ENCODE measurements at places on chromosomes 2 and 18. TPM values are rescaled to one million over a fixed set of nuclear protein-coding genes. Genes with fewer than 3 reads are reported as not detected.
A peak's percentile ranks its signal among the peaks of the same experiment; 100 is the strongest.

The RRM2 gene
- total RNA-seq, result 79.0 TPM

The CENPA gene
- total RNA-seq, result 25.6 TPM

The VWA3B gene
- 3.2 TPM for total RNA-seq

- no peak for DNase-seq
Observed at GRCh38 chr2:159987181-159987580, 75.2 kb downstream of the PLA2R1 start.

- no peak for DNase-seq
Observed at GRCh38 chr18:50836521-50836957, 16.7 kb upstream of the MRO start.

DNA sequence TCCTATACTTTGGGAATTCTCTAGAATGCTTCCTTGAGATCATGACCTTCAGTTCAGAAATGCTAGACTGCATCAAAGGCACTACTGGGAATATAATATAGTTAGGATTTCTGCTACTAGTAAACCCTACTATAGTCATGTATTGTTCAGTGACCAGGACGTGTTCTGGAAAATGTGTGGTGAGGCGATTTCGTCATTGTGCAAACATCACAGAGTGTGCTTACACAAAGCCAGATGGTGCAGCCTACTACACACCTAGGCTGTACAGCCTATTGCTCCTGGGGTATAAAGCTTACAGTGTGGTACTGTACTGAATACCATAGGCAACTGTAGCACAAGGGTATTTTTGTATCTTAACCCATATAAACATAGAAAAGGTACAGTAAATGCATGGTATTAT lies 13.0 kb downstream of the CXCR4 start:
- no peak for DNase-seq

The TWIST2 gene
- 1.2 TPM for total RNA-seq

The DTYMK gene
- 44.4 TPM for total RNA-seq

The ALPP gene
- total RNA-seq, result 0.09 TPM

The LRRC30 gene
- 0.14 TPM for total RNA-seq

GRCh38 chr2:190357600-190357999 lies 14.2 kb downstream of the INPP1 start:
- no peak for DNase-seq

DNA sequence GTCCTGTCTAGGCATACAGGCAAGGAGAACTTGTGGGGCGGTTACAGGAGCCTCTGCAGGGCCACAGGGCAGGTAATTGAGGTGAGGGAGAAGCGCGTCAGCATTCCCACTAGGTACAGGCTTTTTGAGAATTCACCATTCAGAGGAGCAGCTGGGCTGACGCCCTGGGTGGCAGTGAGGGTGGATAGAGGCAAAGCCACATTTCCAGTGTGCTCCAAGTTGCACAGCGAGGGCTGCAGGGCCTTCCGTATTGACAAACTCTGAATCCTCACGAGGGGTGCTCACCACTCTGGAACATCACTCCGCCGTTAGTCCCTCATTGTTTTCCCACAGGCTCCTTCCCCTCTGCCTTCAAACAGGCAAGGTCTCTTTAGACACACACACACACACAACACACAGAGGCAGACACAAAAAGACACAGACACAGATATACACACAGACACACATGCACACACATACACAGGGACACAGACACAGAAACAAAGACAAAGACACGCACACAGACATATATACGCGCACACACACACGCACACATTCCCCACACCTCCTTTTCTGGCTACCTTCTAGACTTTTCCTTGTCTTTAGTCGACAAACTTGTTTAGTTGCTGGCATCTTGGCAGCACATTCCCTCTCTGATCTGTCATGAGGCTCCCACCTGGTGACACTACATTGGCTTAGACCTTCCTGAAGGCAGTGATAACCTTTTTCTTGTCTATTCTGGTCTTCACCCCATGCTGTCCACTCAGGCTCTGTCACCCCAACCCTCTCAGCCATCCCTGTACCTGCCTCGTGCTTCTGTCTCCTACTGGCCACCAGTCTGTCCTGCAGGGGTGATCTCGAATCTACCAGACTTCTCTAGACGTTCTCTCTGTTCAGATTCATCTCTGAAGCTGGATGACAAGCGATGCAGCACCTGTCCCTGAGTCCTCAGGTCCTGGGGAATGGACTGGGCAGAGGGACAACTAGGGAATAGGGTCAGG lies 136.8 kb downstream of the ALPK2 start:
- no peak for DNase-seq

DNA sequence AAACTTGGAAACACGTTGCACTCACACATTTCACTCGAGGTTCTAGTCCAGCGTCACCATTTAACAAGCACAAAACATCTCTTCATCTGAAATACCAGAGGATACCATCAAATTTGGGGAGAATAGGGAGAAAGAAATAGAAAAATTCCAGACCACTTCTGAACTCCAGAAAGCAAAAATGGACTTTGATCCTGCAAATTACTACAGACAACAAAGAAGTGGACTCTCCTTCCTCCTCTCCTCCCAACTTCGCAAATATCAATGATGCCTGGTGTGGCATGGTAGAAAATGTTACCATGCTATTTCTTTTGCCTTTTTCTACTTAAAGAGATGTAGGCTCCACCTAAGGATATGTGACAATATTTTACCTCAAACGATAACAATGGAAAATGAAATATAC lies 13.5 kb downstream of the UXS1 start:
- no peak for DNase-seq

DNA sequence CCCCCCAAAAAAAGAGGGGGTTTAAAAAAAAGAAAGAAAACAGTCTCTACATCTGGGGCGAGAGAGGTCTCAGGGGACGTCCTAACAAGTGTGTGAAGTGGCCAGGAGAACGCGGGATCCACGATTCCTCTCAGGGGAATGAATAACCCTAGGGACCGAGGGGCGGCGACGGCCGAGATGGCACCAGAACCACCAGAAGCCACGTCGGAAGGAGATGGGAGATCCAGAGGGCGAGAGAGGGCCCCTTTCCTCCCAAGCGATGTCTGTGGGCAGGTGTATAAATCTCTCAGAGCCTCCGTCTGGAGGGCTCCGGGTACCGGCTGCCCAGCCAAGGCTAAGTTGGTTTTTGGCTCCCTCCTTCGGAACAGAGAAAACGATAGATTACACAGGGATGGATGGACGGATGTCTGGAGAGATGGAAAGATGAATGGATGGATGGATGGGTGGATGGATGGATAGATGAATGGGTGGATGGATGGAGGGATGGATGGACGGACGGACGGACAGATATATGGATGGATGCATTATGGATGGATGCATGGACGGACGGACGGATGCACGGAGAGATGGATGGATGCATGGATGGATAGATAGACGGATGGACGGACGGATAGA lies 1.7 kb downstream of the EPHA4 start:
- peak; percentile 31 for DNase-seq

- DNase-seq, result no peak
Observed at GRCh38 chr2:160408173-160408958, 85.2 kb downstream of the RBMS1 start.

DNA sequence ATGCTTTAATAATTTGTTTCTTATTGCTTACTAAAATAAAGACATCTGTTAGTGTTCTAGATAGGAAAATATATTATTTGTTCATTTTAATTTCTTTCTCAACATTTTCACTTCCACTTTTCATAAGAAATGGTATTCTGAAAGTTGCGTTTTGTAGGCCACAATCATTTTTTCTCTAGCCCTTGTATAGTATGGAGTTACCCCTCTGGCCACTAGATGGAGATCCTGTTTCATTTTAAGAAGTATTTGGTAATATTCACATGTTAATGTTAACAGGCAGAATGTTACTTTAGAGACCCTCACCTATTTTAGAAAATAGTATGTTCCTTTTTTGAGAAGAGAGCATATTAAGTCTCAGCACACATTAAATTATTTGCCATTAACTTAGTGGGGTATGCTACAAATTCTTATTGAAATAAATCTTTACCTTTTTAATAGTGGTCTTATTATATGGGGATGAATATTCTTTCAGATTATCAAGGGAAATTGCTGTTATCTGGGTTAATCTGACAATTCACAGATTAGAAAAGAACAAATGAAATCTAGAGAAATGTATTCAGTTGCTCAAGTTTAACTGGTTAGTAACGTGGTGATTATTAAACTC lies 73.9 kb upstream of the TTC27 start:
- DNase-seq, result peak; percentile 27

DNA sequence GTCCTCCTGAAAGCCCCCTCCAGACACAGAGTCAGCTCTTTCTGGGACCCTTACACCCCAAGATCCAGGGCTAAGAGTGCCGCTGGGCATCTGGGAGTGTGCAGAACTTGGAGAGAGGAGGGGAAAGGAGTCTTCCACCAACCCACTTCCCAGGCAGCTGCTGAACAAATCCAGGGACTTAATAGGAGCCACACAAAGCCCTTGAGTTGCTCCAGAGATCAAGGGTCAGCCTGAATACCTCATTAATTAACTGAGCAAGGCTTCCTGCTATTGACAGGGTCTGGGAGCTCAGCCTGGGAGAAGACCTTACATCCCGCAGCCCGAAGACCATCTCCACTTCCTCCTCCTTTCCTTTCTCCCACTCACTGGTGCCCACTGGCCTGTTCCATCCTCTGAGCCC lies 108.3 kb downstream of the CELF4 start:
- DNase-seq, result no peak

GRCh38 chr2:3116371-3116770 lies 261.2 kb downstream of the EIPR1 start:
- DNase-seq, result no peak

The CPO gene
- 0.19 TPM for total RNA-seq

DNA sequence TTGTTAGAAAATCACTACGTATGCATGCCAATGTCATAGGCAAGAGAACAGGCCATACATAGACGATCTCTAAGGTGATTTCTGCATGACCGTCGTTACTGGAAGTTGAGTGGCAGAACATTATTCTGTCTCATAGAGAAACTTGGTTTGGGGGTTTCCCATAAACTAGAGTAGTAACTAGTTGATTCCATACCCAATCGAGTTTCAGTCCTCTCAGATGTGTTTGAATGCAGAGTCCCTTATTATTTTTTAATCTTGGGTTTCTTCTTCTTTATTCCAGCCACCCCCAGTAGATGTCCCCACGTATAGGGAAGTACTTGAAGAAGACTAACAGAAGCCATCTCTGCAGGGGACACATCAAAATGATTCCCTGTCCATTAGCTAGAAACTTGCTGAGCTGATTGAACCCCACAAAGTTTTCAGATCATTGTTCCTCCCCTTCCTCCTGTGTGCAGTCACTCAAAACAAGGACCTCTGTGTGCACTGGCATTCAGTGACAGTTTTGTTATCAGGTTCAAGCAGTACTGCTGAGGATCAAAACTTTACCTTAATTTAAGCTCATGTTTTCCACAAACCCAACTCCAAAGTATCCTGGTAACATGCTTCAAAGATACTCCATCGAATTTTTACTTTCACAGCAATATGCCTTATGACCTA lies 68.4 kb upstream of the CDCA7 start:
- DNase-seq, result no peak

DNA sequence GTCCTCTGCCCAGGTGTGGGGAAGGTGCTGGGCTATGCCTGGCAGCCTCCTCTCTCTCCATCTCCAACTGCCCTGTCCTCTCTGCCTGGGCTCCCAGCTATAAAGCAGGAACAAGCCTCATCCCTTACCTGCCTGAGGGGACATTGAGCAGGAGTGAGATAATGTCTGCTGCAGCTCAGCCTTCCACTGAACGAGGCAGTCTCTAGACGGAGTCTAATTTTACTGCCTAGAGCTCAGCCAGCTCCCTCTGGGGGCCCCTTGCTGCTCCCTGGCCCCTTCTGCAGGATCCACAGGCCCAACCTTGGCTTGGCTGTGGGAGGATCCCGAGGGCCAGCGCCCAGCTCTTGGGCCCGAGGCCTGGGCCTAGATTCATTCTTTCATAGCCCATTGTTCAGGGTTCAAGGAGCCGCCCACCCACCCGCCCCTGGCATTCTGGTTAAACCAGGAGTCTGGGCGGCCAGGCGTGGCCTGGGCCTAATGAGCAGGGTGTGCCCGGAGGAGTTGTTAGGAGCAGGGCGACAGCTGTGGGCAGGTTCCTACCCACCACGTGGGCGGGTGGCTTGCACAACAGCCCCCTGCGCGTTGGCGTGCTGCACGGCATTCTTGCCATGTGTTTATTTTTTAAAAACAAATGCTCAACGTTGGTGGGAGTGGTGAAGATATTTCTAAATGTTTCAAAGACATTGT lies 44.6 kb downstream of the FOSL2 start:
- DNase-seq, result no peak

The WDSUB1 gene
- 5.4 TPM for total RNA-seq

GRCh38 chr2:205474741-205475415 lies 207.4 kb upstream of the NRP2 start:
- no peak for DNase-seq
